ENCODE measurements at places on chromosomes 1 and 21.

DNA sequence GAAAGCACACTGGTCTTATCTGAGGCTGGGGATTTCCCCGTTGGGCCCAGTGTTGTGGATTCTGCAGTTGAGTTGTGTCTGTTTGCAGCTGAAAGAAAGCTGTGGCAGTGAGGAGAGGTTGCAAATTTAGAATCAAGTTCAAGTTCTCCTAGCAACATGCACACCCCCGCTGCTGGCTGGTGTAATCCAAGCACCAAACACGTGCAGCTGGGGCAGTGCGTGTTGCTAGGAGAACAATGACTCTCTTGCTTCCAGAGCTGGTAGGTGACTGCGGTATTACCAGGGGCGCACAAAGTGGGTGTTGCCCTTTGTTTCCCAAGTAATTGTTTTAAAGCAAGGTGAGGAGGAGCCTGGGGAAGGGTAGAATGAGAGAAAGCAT lies 91.5 kb downstream of the IER5 start:
- DNase-seq: peak; percentile 57

GRCh38 chr1:27491748-27492700 lies 2.1 kb upstream of the WASF2 start:
- DNase-seq: no peak

GRCh38 chr1:22488319-22488718 lies 36.7 kb downstream of the ZBTB40 start:
- DNase-seq: no peak

GRCh38 chr1:220841293-220841692 lies 38.0 kb upstream of the HLX start:
- DNase-seq: no peak

DNA sequence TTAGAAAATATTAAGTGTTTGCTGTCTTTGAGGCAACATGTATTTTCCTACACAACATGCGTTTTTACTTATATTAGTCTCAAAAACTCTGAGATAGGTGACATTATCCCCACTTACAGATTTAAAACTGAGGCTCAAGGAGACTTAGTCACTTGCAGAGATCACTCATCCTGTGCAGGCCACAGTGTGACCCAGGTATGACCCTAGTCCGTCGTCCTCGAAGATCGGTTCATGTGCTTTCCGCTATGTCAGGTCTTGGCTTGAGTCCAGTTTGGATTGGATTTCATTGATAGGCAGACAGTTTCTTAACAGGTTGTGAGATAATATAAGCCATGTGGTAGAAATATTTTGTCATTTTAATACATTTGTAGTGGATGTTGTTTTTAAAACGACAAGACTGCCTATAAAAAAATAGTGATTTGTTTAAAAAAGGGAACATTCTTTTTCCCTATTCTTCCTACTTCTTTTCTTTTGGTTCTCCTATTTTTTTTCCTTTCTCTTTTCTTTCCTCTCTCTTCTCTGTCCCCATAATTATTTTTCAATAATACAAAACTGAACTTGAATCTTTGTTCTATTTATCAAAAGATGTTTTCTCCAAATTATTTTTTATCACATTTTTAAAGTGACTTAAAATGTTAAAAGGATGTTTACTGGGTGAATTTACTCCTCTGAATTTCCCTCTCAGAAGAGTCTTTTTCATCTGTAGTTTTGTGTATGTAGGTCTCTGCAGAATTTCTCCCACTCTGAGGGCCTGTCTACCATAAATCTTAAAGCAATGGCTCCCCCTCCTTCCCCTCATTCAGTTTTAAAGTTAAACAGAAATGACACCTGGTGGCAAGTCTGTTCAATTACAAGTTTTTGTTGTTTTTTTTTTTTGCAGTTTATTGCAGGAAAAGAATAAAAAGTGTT lies 81.8 kb downstream of the PHTF1 start:
- no peak for DNase-seq

DNA sequence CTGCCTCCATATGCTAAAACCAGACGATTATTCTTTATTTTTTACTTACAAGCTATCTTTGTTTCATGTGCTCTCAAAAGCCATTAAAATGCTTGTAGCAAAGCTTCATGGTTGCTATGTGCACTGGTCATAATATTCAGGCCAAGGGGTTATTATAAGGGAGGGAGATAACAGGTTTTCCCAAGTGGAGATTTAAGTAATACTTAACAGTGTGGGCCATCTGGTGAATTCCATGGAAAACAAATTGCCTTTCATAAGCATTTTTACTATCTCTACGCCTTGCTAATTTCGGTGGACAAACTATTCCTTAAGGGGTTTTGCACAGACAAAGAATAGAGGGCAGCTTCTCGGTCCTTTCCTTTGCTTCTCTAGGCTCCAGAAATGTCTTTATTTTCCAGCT lies 137.8 kb downstream of the NUF2 start:
- no peak for DNase-seq

DNA sequence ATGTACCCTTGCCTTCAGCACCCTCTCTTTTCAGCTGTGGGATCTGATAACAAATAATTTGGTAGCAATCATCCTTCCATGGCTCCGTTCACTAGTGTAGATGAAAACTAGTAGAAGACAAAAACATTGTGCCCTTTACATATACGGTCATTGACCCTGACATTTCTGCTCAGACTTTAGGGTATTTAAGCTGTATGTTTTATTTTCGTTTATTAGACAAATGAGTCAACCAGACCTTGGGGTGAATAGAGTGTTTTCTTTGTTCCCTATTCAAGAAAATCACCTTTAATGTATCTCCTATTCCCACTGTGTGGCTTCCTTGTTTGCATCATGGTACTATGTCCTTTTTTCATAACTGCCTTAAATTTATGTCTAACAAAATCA lies 187.3 kb downstream of the VAV3 start:
- no peak for DNase-seq

- DNase-seq: no peak
These were observed 4.2 kb downstream of the PPP1R15B start for GRCh38 chr1:204407295-204407971.

- DNase-seq: no peak
These were observed 181.3 kb downstream of the ETS2 start for GRCh38 chr21:38986806-38987632.

GRCh38 chr1:10814976-10815857 lies 18.8 kb upstream of the CASZ1 start:
- DNase-seq: no peak

DNA sequence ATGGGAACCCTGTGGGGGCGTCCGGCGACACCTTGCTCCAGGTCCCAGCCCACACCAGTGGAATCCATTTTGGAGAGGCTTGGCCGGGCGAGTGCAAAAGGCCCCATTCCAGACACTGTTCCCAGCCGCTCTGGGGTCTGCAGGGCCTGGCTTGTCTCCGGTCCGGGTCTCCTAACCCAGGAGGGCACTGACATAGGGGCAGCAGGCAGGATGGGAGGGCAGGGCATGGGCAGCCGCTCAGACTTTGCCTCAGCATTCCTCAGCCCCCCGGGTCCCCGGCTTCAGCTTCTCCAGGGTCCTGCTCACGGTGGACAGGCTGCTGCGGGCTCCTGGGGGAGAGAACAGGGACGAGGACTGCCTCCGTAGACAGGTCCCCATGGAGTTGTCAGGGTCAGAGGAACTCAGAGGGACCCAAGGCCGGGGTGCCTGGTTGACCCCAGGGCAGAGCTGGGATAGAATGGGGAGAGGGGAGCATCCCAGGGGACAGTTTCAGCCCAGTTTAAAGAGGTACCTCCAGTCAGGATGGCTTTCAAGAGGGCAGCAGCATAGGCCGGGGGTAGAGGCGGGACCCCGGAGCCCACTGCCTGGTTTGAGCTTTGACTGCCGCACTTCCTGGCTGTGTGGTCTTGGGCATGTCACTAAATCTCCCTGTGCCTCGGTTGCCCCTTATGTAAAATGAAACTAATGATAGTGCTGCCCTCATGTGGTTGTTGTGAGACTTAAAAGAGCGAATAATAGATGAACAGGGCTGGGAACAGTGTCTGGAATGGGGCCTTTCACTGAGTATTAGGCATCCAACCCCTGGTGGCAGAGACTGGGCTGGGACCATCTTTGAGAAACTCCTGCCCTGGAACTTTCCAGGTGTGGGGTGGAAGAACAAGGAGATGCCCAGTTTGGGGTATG lies 3.7 kb downstream of the KNCN start:
- DNase-seq: no peak
